Astrocyte (in vitro differentiated cells and primary cell): ENCODE measurements at places on chromosomes 4 and X.
A peak's percentile ranks its signal among the peaks of the same experiment; 100 is the strongest.

DNA sequence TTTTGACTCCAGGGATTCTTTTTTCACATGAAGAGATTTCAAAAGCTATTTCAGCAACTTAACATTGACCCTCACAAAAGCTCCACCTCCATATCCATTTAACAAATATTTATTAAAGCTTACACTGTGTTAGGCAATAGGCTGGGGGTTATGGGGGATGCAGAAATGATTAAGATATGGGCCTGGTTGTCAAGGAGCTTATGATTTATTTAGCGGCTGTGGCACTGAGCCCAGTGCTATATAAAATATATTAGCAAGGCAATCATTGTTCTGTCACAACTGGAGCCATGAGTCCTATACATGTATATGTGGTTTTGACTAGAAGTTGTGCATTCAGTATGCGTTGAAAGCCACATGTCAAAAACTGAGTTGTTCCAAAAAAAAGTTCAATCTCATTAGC, 131.1 kb downstream of the GPC3 start:
- no peak for DNase-seq

- DNase-seq, result no peak
These were observed 1825.1 kb upstream of the IGFBP7 start for GRCh38 chr4:58935332-58935731.

- peak; percentile 84 for DNase-seq
These were observed 6.2 kb downstream of the CCKAR start for GRCh38 chr4:26484032-26484515.

DNA sequence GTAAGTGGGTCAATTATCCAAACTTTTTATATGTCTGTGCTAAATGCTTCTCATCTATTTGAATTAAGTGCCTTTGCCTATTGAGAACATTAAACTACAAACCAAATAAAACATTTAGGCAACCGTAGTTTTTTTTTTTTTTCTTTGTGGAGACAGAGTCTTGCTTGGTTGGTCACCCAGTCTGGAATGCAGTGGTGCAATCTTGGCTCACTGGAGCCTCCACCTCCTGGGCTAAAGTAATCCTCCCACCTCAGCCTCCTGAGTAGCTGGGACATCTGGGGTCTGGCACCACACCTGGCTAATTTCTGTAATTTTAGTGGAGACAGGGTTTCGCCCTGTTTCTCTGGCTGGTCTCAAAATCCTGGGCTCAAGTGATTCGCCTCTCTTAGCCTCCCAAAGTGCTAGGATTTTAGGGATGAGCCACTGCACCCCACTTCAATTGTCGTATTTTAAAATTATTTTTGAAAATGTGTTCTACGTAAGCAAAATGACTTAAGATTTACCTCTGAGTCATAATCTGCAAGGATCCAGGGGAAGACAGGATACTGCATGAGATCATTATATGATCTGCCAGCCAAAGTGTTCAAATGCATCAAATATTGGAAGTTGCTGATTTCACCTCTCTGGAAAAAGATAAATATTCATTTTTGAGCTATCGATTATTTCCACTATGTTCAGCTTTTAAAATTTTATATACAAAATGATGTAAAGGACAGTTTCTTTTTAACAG, 125.6 kb downstream of the CDS1 start:
- DNase-seq, result no peak

- DNase-seq, result no peak
These were observed 195.0 kb upstream of the HS3ST1 start for GRCh38 chr4:11623726-11624037.

DNA sequence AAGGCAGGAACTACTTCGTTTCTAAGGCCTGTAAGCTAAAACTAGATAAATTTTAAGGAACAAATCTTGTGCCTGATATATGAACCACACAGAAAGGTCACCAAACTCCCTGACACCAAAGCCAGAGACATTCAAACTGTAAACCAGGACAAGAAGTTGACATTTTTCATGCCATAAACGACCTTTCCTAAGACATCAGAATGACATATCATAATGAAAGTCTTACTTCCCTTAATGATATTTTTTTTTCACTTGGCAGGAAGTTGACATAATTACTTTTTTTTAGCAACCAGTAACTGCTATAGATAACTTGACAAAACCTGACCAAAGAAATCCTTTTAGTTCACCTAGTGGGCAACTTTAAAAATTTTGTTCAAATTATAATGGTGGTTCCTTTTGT, 231.5 kb upstream of the AGTR2 start:
- DNase-seq, result no peak

- DNase-seq, result no peak
These were observed 18.8 kb downstream of the MSANTD1 start for GRCh38 chr4:3267576-3268394.
